Heart right ventricle (tissue), 16 donors: ENCODE measurements at places on chromosomes 1 and 21.
A peak's percentile ranks its signal among the peaks of the same experiment; 100 is the strongest.

DNA sequence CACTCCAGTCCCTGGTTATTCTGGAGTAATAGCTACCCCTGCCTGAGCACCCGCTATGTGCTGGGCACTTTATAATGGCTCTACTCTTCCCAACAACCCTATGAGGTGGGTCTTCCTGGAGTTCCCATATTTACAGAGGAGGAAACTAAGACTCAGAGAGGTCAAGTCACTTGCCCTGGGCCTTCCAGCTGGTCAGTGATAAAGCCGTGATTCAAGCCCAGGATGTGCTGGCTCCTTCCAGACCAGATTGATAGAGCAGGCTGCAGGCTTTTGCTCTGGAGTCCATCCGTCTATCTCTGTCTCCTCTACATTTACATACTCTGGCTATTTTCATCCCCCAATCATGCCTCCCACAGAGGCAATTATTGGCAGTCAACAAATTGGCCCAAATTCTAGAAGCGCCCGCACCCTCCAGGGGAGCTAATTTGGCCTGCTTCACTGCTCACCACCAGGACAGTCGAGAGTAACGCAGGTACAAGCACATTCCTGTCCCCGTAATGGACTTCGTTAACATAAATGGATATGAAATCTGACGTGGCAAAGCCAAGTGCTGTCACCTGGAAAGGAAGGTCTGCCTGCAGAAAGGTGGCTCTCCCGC lies 39.8 kb upstream of the SELENON start:
- no peak for DNase-seq

GRCh38 chr1:235516862-235517446 lies 12.7 kb upstream of the B3GALNT2 start:
- no peak for DNase-seq

- DNase-seq = no peak
These were observed 23.9 kb downstream of the DCAF8 start for GRCh38 chr1:160238408-160238807.

DNA sequence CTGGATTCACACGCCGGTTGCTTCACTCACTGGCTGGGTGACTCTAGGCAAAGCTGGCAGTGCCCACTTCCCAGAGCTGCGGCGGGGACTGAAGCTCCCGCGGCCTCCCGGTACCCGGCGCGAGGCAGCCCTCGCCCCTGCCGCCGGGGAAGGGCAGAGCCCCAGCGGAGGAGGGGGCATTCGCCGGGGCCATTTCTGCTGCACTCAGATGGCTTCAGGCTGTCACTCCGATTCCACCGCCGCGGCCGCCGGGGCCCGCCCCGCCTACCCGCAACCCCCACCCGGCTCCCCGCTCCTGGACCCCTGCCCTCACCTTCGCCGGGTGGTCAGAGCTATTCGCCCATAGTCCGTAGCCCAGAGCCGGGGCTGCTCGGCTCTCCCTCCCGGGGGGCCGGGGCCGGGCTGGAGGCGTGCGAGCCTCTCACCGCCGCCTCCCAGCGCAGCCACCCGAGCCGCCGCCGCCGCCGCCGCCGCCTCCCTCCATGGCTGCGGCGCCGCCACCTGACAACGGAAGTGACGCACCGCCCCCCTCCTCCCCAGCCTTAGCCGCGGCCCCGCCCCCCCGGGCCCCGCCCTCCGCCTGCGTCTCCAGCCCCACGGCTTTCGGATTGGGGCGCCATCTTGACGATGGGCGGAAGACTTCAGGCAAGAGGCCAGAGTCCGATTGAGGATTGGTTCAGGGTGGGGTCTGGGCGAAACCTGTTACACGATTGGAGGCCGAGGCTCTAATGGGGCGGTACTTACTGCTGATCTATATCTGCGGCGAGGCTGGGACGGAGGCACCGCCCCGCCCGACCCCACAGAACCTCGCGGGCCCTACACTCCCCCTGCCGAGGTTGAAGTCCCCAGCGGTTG lies at the start of gene STK40:
STK40 (minus strand) TSS at position 515 of the 855 bp plus-strand sequence. CDS start 24,592 bp downstream, outside the sequence.
- DNase-seq = peak; percentile 99

GRCh38 chr1:119737040-119737682 lies 25.4 kb downstream of the PHGDH start:
- DNase-seq = peak; percentile 36

- DNase-seq = no peak
These were observed 5.9 kb downstream of the MYCBP start for GRCh38 chr1:38867208-38867607.

- no peak for DNase-seq
These were observed 29.1 kb downstream of the F5 start for GRCh38 chr1:169557131-169557530.

- DNase-seq = no peak
These were observed 35.4 kb downstream of the RSPH1 start for GRCh38 chr21:42460391-42461184.

GRCh38 chr1:40980453-40981121 lies 1.1 kb downstream of the CTPS1 start:
- no peak for DNase-seq

DNA sequence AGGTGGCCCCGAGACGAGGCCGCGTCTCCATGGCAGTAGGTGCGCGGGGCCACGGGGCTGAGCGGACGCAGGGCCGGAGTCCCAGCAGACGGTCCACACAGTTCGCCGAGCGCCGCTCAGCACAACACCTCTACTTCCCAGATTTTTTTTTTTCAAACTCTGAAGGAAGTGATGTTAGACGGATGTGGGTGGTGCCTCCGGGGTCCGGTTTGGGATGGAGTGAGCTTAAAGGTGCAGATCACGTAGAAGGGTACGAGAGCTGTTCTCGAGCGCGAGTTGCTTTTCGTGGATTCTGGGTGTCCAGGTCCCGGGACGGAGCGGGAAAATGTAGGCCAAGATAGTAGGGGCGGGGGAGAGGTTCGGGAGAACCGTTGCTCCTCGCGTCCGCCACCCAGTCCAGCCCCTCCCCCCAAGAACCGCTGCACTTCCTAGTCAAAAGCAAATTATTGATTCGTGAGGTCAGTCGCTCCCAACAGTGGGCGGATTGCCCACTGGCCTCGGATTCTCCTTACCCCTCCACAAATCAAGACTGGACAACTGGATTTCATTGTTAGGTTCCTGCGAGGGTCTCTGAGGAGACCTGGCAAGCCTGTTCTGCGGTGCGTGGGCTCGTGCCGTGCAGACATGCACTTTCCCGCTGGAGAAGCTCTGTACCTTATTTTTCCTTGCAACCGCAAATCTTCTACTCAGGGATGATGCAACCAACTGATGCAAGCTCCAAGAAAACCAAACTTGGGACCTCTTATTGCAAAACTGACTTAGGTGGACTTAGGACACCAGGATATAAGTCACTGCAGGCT lies at the start of gene TXNDC12:
TXNDC12 (minus strand) TSS at position 126 of the 800 bp plus-strand sequence; CDS start at position 31, 95 bp downstream.
- DNase-seq = peak; percentile 75

DNA sequence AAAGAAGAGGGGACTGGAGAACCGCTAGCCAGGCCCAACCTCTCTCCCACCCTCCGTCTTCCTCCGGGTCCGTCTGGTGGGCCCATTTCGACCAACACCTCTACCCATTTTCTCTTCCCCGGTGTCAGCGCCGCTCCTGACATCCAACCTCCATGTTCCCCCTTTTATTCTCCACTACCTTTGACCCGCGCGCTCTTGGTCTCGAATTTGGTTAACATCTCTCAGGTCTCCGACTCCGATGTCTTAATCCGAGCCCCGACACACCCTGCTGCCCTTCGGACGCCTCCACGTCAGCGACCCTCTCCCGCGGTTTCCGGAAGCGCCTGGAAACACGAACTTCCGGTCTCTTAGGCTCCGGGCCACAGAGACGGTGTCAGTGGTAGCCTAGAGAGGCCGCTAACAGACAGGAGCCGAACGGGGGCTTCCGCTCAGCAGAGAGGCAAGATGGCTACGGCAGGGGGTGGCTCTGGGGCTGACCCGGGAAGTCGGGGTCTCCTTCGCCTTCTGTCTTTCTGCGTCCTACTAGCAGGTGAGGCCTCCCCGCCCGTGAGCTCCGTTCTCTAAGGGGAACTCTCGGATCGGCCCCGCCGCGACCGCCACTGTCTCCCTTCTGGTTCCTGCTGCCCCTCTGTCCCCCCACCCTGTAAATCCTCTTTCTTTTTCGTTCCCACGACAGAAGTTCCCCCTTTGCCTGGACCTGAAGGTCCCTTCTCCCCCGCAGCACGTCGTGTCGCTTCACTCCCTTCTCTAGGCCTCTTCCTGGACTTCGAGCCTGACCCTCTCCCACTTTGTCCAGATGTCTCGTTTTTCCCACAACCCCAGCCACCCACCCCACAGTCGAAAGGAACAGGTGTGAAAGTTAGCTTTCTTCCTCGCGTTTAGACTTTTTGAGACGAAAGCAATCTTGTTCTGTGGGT lies at the start of the genes COPA and NCSTN:
COPA (minus strand) TSS at position 298 of the 917 bp plus-strand sequence; CDS start at position 218, 80 bp downstream.
NCSTN (plus strand) TSS at position 431 of the 917 bp plus-strand sequence; CDS start at position 445, 14 bp downstream.
- peak; percentile 96 for DNase-seq

GRCh38 chr1:207698822-207699483 lies 52.9 kb upstream of the CD46 start:
- DNase-seq = peak; percentile 24

- DNase-seq = no peak
These were observed 758 bp downstream of the DEPDC1 start for GRCh38 chr1:68495968-68496679.

GRCh38 chr1:23564529-23565122 lies 5.3 kb upstream of the ID3 start:
- no peak for DNase-seq

DNA sequence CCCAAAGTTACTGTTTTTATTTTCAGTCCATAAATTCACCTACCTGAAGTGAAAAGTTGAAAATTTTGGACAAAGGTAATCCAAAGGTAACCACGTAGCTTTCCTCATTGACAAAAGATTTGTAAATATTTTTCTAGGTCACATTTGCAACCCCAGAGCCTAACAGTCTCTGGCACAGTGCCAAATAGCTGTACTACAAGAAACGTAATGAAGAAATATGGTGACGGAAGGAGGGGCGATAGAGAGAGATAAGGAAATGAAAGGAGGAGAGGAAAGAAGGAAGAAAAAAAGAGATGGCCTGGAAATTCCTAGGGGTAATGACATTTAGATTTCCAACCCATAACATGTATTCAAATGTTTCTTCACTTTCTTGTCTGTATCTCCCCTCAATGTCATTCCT lies 159.4 kb downstream of the BARHL2 start:
- DNase-seq = no peak

GRCh38 chr1:168136709-168137514 lies at the start of gene GPR161:
TSS of gene GPR161 (minus strand) at chr1:168136930. CDS start at chr1:168104850, 32,080 bp downstream.
- peak; percentile 43 for DNase-seq

- no peak for DNase-seq
These were observed 9.7 kb downstream of the RD3 start for GRCh38 chr1:211482306-211482705.
